ENCODE measurements at places on chromosomes 2 and 18. TPM values are rescaled to one million over a fixed set of nuclear protein-coding genes. Genes with fewer than 3 reads are reported as not detected.

The CD226 gene
- total RNA-seq = 0.82 TPM

The TRIM43 gene
- not detected for total RNA-seq

The UXS1 gene
- total RNA-seq = 19.7 TPM

DNA sequence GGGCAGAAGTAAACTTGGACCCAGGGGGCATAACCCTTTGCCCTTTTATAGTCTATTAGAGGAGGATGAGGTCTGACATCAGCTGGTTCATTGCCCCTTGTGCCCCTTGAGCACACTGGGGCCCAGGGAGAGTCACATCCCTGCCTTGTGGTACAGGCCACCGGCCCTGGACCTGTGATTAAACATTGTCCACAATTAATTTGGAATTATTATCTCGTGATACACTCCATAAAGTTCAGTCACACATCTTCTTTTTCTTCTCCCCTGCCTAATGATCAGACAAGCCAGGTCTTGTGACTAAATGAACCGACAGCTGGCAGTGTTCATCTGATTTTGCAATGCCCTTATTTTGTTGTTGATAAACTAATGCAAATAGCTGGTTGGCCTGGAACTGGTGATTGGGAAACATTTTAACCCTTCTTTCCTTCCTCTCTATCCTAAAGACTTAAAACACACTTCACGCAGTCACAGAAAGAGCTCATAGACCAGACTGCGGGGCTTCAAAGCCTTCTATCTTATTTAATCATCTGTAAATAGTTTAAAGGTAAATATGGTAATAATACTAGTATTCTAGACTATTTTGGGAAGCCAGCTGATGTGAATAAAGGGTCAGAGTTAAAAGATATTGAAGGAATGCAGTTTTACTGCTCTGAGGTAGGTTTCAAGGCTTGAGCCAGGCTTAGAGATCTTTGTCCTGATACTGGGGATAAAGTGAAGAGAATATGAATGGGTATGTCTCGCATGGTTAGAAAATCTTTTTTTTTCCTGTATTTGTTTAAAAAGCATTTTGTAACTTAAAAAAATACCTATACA is 13.4 kb downstream of the IL1R1 start:
- H3K27ac ChIP-seq = no peak overlapping the region
- H3K4me1 ChIP-seq = peaks cover 13% of the 10 kb centered on the region
- peaks cover 31% of the 10 kb centered on the region for H3K36me3 ChIP-seq

Data from chondrocyte (in vitro differentiated cells).